ENCODE measurements at places on chromosomes 6 and 20. TPM values are rescaled to one million over a fixed set of nuclear protein-coding genes. Genes with fewer than 3 reads are reported as not detected.
A peak's percentile ranks its signal among the peaks of the same experiment; 100 is the strongest.

DNA sequence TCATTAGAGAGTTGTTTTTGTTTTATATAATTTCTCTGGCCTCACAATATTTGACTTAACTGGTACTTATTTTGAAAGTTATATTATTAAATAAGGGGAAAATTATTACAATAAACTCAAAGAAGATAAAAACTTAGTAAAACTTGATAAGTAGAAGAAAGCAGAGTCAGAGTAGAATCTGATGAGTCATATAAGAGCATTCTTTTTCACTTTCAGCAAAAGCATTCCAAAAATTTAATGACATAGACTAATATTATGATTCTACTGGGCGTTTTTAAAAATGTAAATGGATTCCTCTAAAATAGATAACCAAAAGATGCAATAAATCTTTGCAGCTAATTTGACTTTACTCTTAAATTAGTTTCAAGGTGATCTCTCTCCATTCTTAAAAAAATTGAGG lies 366.3 kb upstream of the IMPG1 start:
- no peaks in the 10 kb centered on the region for H3K36me3 ChIP-seq
- no peaks in the 10 kb centered on the region for H3K27me3 ChIP-seq
- no peak for DNase-seq
- no peaks in the 10 kb centered on the region for H3K4me1 ChIP-seq
- H3K27ac ChIP-seq, result no peak overlapping the region

DNA sequence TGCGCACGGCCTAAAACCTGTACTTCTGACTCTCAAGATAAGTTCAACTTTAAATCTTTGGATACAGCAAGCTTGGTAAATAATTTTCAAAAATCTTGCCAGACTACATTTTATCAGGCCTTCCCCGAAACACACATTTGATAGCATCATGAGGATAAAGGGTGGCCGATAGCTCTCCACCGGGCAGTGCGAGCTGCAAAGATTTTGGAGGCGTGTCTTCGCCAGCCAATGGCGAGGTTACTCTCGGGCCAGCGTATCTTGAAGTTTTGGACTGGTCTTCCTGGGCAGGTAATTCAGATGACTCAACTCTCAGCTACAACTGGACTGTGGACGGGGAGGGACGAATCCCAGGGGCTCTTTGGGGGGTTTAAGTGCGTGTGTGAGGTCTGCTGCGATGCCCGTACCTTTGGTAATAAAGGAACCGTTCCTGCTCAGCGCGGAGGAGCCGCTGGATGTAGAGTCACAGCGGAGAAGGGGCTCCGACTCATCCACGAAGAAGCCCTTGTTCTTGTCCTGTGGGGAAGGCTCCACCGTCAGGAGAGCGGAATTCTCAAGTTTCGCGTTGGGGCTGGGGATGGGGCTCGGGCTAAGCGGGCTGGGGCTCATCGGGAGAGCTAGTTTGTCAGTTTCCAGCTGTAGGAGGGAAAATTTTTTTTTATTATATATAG lies 75.3 kb downstream of the TNFRSF21 start:
- H3K36me3 ChIP-seq, result peaks cover 22% of the 10 kb centered on the region
- peak overlapping the region; percentile 91 for H3K27ac ChIP-seq
- no peak overlapping the region for H3K4me3 ChIP-seq
- H3K4me1 ChIP-seq, result peaks cover 33% of the 10 kb centered on the region
- H3K27me3 ChIP-seq, result no peaks in the 10 kb centered on the region

DNA sequence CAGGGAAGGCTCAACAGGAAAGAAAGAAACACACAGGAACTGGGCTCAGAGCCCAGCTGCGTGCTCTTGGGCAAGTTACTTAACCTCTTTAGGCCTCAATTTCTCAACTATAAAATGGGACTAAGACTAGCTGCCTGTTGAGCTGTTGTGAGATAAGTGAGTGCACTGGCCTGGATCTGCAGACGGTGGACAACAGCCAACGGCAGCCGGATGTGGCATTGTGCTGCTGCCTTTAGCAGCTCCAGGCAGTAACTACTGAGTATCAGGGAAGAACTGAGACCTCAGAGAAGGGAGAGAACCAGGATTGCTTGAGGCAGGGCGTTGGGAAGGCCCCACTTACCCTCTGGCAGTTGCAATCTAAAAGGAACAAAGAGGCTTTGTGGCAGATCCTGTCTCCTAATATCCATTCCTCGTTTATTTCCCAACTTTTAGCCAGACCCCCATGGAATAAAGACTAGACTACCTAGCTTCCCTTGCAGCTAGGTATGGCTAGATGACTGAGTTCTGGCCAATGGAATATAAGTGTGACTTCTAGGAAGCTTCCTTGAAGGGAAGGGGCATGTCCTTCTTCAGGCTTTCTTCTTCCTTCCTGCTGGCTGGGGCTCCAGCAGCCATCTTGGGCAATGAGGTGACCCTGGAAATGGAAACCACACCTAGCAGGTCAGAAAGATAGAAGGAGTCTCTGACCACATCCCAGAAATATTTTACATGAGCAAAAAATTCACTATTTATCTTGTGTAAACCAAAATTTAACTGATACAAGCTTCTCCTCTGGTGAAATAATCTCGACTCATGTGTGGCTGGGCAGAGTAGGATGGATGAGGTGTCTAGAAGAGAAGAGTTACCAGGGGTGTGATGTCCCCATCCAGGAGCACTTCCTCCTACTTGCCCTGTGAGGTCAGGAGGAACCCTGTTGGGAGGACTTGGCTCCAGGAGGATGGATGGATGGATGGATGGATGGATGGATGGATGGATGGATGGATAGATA lies 67.6 kb downstream of the MRPL14 start:
- H3K4me1 ChIP-seq, result peaks cover 33% of the 10 kb centered on the region
- DNase-seq, result peak; percentile 54
- H3K36me3 ChIP-seq, result no peaks in the 10 kb centered on the region
- H3K27ac ChIP-seq, result peak overlapping the region; percentile 62
- H3K4me3 ChIP-seq, result no peak overlapping the region
- H3K27me3 ChIP-seq, result no peaks in the 10 kb centered on the region

DNA sequence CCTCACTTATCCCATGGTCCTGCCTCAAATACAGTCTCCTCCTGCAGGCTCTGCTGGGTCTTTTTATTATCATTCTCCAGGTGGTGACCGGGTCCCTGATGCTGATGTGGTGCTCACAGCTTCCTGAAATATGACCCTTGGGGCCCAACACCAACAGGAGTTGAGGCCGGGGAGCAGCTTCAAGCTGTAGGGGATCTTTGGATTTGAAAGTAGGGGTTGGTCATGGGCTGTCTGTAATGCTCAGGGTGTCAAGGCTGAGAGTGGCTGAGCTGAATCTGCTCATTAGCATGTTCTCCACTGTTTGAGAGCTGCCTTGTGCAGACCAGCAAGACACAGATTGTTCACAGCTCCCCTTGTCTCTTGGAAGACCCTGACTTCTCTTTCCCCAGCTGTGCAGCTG lies 35.5 kb downstream of the HLA-F start:
- DNase-seq, result no peak
- no peak overlapping the region for H3K4me3 ChIP-seq
- no peaks in the 10 kb centered on the region for H3K36me3 ChIP-seq
- H3K27ac ChIP-seq, result no peak overlapping the region
- H3K27me3 ChIP-seq, result no peaks in the 10 kb centered on the region

GRCh38 chr6:52620906-52621190 lies 44.0 kb upstream of the TRAM2 start:
- no peak for DNase-seq
- H3K36me3 ChIP-seq, result no peaks in the 10 kb centered on the region
- H3K4me1 ChIP-seq, result peaks cover 6% of the 10 kb centered on the region
- H3K4me3 ChIP-seq, result no peak overlapping the region

DNA sequence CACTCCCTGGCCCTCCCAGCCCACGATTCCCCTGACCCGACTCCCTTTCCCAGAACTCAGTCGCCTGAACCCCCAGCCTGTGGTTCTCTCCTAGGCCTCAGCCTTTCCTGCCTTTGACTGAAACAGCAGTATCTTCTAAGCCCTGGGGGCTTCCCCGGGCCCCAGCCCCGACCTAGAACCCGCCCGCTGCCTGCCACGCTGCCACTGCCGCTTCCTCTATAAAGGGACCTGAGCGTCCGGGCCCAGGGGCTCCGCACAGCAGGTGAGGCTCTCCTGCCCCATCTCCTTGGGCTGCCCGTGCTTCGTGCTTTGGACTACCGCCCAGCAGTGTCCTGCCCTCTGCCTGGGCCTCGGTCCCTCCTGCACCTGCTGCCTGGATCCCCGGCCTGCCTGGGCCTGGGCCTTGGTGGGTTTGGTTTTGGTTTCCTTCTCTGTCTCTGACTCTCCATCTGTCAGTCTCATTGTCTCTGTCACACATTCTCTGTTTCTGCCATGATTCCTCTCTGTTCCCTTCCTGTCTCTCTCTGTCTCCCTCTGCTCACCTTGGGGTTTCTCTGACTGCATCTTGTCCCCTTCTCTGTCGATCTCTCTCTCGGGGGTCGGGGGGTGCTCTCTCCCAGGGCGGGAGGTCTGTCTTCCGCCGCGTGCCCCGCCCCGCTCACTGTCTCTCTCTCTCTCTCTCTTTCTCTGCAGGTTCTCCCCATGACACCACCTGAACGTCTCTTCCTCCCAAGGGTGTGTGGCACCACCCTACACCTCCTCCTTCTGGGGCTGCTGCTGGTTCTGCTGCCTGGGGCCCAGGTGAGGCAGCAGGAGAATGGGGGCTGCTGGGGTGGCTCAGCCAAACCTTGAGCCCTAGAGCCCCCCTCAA lies at the start of gene LTA:
TSS of gene LTA (plus strand) at position 249 of the 871 bp plus-strand sequence. CDS start at position 703, 454 bp downstream.
- peak within 1 kb of the TSS; percentile 62 for H3K27ac ChIP-seq
- no peaks in the 10 kb centered on the region for H3K36me3 ChIP-seq
- no peaks in the 10 kb centered on the region for H3K27me3 ChIP-seq
- DNase-seq, result peak; percentile 43
- H3K4me1 ChIP-seq, result peaks cover 5% of the 10 kb centered on the region
- no peak within 1 kb of the TSS for H3K4me3 ChIP-seq

- H3K27ac ChIP-seq, result peak overlapping the region; percentile 1
- H3K36me3 ChIP-seq, result no peaks in the 10 kb centered on the region
- no peaks in the 10 kb centered on the region for H3K4me1 ChIP-seq
- H3K4me3 ChIP-seq, result no peak overlapping the region
Measured at GRCh38 chr6:131999545-132000146, 48.5 kb upstream of the CCN2 start.

GRCh38 chr20:15188415-15188814 lies 851.0 kb upstream of the FLRT3 start:
- no peaks in the 10 kb centered on the region for H3K27me3 ChIP-seq
- no peak overlapping the region for H3K27ac ChIP-seq
- H3K4me3 ChIP-seq, result no peak overlapping the region
- H3K4me1 ChIP-seq, result no peaks in the 10 kb centered on the region

DNA sequence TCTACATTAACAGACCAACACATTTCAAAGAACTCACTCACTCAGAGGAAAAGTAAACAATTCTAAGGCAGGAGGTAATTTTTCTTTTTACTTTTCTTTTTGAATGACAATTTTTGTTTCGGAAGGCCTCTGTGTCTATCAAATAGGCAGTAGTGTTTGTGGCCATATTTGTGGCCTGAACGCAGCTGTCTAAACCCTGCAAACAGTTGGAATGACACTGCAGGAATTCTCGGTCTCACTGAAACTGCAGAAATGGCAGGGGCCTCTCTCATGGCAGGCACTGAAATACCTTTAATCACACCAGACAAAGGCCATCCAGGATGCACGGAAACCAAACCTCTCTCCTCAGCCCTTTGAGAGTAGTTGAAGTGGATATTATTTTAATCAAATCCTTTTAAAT lies 30.4 kb downstream of the FYN start:
- DNase-seq, result no peak
- H3K4me1 ChIP-seq, result peaks cover 28% of the 10 kb centered on the region
- no peaks in the 10 kb centered on the region for H3K27me3 ChIP-seq
- no peak overlapping the region for H3K4me3 ChIP-seq

DNA sequence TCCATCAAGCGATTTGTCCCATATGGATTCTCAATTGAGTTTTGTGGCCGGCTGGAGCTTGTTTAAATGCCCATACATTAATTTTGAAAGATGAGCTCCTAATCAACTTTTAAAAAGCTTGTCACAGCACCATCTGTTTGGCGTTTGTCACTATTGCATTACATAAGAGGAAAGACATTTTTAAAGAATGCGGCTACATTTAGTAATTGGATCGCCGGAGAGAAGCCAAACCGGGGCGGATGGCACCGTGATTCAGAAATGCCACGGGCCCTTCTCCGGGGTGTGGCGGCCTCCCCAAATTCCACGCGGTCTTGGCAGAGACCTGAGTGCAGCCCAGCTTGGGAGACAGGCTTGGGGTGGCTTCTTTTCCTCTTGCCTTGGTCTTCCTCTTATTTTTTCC lies 67.7 kb upstream of the ZNFX1 start:
- H3K27ac ChIP-seq, result peak overlapping the region; percentile 76
- H3K27me3 ChIP-seq, result no peaks in the 10 kb centered on the region
- H3K4me1 ChIP-seq, result no peaks in the 10 kb centered on the region
- no peaks in the 10 kb centered on the region for H3K36me3 ChIP-seq

- no peaks in the 10 kb centered on the region for H3K36me3 ChIP-seq
- no peak overlapping the region for H3K27ac ChIP-seq
- DNase-seq, result peak; percentile 50
- H3K4me1 ChIP-seq, result no peaks in the 10 kb centered on the region
Measured at GRCh38 chr6:56914798-56915658, 39.9 kb upstream of the BEND6 start.

GRCh38 chr20:52684176-52684575 lies 288.0 kb upstream of the TSHZ2 start:
- no peak overlapping the region for H3K27ac ChIP-seq
- H3K36me3 ChIP-seq, result no peaks in the 10 kb centered on the region

Gene TRIM40
- not detected for total RNA-seq

Gene GPLD1
- total RNA-seq, result not detected

Gene TFAP2D
- total RNA-seq, result not detected

Data from stomach (tissue), 19 donors.